Caco-2 (cell line): ENCODE measurements at places on chromosomes 5 and 9.

GRCh38 chr9:76585487-76586389 is 126.8 kb downstream of the GCNT1 start:
- DNase-seq: peak; percentile 36

DNA sequence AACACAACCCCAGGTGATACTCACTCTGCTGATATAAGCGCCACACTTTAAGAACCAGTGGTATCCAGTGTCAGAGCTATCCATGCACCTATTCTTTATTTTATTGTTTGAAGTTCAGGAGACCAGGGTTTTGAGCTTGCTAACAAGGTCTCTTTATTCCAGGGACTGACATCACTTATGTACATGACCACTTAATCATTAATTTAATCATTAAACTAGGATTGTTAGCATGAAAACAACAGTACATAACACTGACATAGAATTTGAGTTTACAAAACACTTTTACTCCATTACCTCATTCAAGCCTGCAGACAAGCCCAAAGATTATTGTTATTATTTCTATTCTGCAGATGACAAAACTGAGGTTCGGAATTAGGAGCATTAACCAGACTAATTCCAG is 151.4 kb upstream of the IQGAP2 start:
- no peak for DNase-seq

- no peak for DNase-seq
These were observed 159.1 kb downstream of the CCDC171 start for GRCh38 chr9:15711931-15712330.

DNA sequence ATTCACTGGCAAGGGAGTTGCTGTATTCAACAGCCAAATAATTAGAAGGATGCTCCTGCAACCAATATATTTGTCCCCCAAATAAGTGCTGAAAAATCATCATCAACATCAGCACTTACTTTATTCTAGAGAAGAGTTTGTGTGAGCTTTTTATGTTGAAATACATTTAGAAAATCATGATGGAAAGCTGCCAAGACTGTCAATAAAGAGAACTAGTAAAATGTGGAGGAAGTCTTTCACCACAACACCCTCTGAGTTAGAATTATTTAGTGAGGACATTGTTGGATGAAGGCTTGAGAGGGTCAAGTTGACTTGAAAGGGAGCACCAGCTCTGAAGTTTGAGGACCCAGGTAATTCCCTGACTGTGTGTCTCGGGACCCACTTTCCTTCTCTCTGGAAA is 100.2 kb upstream of the TBCA start:
- no peak for DNase-seq

GRCh38 chr9:130128733-130129431 is 43.3 kb upstream of the NCS1 start:
- no peak for DNase-seq

- DNase-seq: no peak
These were observed 25.0 kb upstream of the ACO1 start for GRCh38 chr9:32359452-32359851.

DNA sequence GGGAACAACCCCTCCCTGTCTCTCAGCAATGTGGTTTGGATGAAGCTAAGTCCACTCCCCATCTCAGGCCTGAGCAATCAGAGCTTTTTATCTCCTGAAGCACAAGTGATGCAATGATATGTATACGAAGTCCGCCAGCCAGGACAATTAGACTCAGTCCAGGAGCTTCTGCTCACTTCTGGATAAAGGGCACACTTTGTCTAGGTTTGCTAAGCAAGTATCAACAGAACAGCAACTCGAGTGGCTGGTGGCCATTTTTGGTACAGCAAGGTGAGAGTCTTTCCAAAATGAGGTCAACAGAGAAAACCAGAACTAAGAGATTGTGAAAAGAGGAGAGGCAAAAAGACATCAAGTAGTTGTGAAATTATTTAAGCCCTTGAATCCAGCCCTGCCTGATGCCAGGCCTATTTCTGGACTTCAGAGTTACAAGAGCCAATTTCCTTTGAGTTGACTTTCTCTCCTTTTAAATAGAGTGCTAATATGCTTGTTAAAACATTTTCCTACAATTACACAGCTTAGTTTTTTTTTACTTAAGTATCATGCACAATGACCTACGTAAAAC is 8.2 kb downstream of the NDUFA8 start:
- no peak for DNase-seq

- DNase-seq: no peak
These were observed 114.0 kb downstream of the C9orf50 start for GRCh38 chr9:129506892-129507291.

- DNase-seq: no peak
These were observed 118.6 kb downstream of the SEMA6A start for GRCh38 chr5:116456036-116456435.

- no peak for DNase-seq
These were observed 408.3 kb downstream of the DMRT2 start for GRCh38 chr9:1458503-1458902.

GRCh38 chr9:80059979-80060378 is 488.2 kb downstream of the TLE4 start:
- no peak for DNase-seq

DNA sequence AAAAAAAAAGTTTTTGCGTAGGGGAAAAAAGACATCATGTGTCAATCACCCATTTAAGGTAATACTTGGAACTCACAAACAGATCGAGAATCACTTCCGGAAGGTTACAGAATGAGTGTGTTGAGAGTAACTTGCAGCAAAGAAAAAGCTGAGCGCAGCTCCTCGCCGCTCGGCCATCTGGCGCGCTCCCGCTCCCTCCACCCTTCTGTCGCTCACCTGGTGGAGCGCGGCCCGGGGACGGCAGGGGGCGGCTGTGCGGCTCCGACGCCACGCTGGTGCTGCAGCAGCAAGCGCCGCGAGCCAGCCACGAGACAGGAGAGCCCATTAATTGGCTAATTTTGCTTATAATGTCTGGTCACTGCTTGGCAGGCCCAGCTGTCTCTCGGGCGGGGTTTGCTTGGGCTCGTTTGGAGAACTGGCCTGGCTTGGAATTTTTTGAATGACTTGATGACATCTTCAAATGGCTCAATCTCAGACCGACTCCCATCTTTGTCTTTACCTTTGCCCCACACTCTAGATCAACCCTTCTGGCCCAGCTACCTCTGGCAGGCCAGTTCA is 601.8 kb downstream of the CCDC171 start:
- peak; percentile 64 for DNase-seq

GRCh38 chr5:74424162-74424868 is 216.2 kb downstream of the ENC1 start:
- DNase-seq: no peak

GRCh38 chr5:67873935-67874334 is 341.6 kb upstream of the PIK3R1 start:
- no peak for DNase-seq

GRCh38 chr9:114552706-114553105 is 34.9 kb upstream of the ATP6V1G1 start:
- no peak for DNase-seq

GRCh38 chr5:141507387-141508091 is 18.7 kb downstream of the PCDHGC5 start:
- no peak for DNase-seq

- DNase-seq: peak; percentile 65
These were observed 545 bp upstream of the CTSV start for GRCh38 chr9:97039514-97039860.

DNA sequence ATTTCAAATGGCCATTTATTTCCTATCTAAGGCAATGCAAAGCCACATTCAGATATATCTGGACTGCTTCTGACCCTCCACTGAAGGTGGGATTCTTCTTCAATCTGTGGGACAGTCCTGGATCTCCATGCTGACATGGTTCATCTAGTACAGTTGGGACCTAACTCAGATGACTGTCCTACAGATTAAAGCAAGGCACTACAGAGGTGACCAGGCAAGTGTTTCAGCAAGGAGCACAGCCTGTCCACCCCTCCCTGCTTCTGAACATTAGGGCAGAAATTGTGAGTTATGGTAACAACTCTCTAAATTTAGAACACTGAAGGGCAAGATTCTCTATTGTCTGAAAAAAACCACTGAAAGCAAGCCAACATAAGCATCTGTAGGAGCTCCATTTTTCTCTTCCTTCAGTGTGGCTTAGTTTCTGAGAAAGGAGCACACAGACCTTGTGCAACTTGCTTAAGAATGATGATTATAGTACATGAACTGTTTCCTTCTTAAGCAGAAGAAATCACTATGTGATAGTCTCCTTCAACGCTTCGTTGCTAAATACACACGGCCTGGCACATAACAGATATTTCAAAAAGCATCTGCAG is 62.9 kb upstream of the BARX1 start:
- no peak for DNase-seq
